ENCODE measurements at places on chromosomes 16 and 17. TPM values are rescaled to one million over a fixed set of nuclear protein-coding genes. Genes with fewer than 3 reads are reported as not detected.

Gene SEPTIN12
- total RNA-seq: not detected

Gene OR3A2
- 11.0 TPM for total RNA-seq

Gene HOXB5
- total RNA-seq: not detected

Gene SLC5A2
- total RNA-seq: not detected

Gene CBFA2T3
- total RNA-seq: 1.7 TPM

GRCh38 chr16:9739301-9739700 is 442.9 kb downstream of the GRIN2A start:
- H3K4me3 ChIP-seq: no peak overlapping the region
- no peaks in the 10 kb centered on the region for H3K27me3 ChIP-seq
- no peaks in the 10 kb centered on the region for H3K36me3 ChIP-seq
- DNase-seq: no peak
- H3K27ac ChIP-seq: no peak overlapping the region

DNA sequence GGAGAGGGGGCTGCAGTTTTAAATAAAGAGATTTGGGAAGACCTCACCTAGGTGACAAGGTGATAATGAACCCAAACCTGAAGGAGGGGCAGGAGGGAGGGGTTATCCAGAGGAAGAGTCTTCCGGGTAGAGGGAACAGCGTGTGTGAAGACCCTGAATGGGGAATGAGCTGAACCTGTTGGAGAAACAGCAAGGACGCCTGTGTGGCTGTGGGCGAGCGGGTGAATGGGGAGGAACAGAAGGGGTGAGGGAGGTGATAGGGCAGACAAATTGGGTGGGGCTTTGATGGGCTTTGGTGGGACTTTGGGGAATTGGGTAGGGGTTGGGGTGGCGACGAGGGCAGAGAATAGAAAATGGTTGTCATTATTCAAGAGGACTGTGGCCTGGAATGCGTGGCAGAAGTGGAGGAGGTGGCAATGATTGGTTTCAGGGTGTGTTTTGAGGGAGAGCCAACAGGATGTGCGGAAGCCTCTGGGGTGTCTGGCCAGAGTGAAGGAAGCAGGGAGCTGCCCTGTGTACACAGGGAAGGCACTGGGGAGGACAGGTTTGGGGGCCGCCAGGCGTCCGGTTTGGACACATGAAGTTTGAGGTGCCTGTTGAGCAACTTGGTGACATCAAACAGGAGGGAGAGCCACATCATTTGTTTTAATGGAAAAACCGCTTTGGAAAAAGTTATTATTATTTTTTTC is 48.7 kb downstream of the NKD1 start:
- H3K27ac ChIP-seq: no peak overlapping the region
- no peak for DNase-seq
- peaks cover 20% of the 10 kb centered on the region for H3K4me1 ChIP-seq
- no peaks in the 10 kb centered on the region for H3K27me3 ChIP-seq
- H3K36me3 ChIP-seq: no peaks in the 10 kb centered on the region

- peaks cover 26% of the 10 kb centered on the region for H3K36me3 ChIP-seq
- peak overlapping the region; percentile 91 for H3K27ac ChIP-seq
- peaks cover 91% of the 10 kb centered on the region for H3K4me1 ChIP-seq
- H3K4me3 ChIP-seq: peak overlapping the region; percentile 77
- H3K27me3 ChIP-seq: no peaks in the 10 kb centered on the region
- peak; percentile 85 for DNase-seq
Measured at GRCh38 chr16:27449434-27450195, 47.6 kb downstream of the IL21R start.

- no peak for DNase-seq
- no peaks in the 10 kb centered on the region for H3K36me3 ChIP-seq
- H3K27ac ChIP-seq: no peak overlapping the region
- H3K4me3 ChIP-seq: no peak overlapping the region
Measured at GRCh38 chr17:76428511-76428910, 24.4 kb downstream of the UBE2O start.

GRCh38 chr16:17520561-17520960 is 49.8 kb upstream of the XYLT1 start:
- no peak overlapping the region for H3K27ac ChIP-seq
- H3K36me3 ChIP-seq: no peaks in the 10 kb centered on the region
- peaks cover 28% of the 10 kb centered on the region for H3K27me3 ChIP-seq

GRCh38 chr16:84511180-84511800 is 6.8 kb upstream of the MEAK7 start:
- H3K4me3 ChIP-seq: peak overlapping the region; percentile 45
- peak; percentile 84 for DNase-seq
- peaks cover 78% of the 10 kb centered on the region for H3K4me1 ChIP-seq
- no peak overlapping the region for H3K27ac ChIP-seq

DNA sequence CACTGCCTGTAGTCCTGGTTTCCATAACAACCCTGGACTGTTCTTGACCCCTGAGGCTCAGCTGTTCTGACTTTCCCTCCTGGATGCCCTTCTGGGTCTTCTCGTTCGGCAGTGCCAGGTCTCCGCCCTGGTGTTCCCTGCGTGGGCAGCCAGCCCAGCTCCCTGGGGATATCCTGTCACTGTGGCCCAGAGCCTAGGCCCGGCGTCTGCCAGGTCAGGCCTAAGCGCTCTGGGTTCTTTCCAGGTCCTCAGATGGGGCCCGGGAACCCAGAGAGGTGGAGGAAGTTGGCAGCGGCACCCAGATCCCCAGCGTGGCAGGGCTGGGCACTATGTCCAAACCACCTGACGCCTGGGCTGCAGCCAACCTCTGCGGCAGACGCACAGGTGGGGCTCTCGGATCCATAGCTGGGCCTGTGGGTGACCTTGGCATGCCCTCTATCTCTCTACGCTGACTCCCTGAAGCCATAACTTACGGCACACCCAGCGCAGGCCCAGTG is 12.5 kb upstream of the ATP2A3 start:
- H3K27me3 ChIP-seq: no peaks in the 10 kb centered on the region
- DNase-seq: no peak
- peaks cover 16% of the 10 kb centered on the region for H3K4me1 ChIP-seq
- H3K4me3 ChIP-seq: no peak overlapping the region

- peaks cover 5% of the 10 kb centered on the region for H3K4me1 ChIP-seq
- H3K27me3 ChIP-seq: peaks cover 9% of the 10 kb centered on the region
Measured at GRCh38 chr16:71537643-71538042, 11.4 kb downstream of the CHST4 start.

- DNase-seq: peak; percentile 71
- peaks cover 49% of the 10 kb centered on the region for H3K4me1 ChIP-seq
- no peaks in the 10 kb centered on the region for H3K27me3 ChIP-seq
- no peak overlapping the region for H3K27ac ChIP-seq
Measured at GRCh38 chr17:30336369-30337171, 2.7 kb upstream of the TMIGD1 start.

DNA sequence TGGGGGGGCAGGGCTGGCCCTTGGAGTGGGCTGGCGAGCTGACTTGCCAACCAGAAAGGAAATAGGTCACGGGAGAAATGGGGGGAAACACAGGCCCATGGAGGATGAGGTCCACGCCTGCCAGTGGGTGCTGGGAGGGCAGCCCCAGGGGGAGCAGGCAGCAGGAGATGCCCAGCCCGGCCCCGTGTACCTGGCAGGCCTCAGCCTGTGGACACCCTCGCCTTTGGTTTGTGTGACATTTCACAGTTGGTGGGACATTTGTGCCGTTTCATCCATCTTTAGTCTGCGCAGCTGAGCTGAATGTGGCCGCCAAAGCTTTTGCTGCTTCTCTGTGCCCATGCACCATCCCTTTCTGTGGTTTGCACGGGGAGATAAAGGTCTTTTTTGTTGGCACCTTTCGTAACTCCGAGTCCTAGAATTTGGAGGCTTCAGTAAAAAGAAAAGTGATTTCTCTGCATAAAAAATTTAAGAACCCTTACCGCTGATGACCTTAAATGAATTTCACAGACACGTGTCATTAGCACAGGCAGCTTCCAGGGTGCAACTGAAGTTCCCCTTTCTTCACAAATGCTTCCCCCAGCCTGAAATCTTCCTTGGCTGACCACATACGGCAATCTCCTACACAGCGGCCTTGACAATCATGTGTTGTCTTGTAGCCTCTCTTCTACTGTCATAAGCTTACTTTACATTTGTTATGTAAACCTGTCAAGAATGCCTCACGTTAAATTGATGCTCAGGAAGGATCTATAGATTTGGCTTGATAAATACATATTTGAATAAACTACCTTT is 193.6 kb downstream of the RPTOR start:
- peaks cover 61% of the 10 kb centered on the region for H3K4me1 ChIP-seq
- peak overlapping the region; percentile 4 for H3K4me3 ChIP-seq
- peaks cover 36% of the 10 kb centered on the region for H3K36me3 ChIP-seq
- no peaks in the 10 kb centered on the region for H3K27me3 ChIP-seq
- H3K27ac ChIP-seq: no peak overlapping the region
- DNase-seq: no peak

DNA sequence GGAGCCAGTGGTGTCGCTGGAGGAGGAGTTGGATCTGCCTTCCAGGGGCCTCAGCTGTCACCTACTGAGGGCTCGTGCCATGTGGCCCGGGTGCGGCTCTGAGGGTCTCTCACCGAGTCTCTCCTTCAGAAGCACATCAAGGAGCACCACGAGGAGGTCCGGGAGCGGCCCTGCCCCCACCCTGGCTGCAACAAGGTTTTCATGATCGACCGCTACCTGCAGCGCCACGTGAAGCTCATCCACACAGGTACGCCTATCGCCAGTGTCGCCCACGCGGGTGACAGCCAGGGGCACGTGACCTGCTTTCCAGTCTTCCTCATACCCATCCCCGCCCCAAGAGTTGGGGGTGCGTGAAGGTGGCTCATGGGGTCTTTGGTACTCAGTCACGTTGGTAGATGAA is 12.5 kb downstream of the ZNF276 start:
- H3K36me3 ChIP-seq: peaks cover 30% of the 10 kb centered on the region
- no peak overlapping the region for H3K27ac ChIP-seq
- no peak for DNase-seq
- H3K4me3 ChIP-seq: no peak overlapping the region
- H3K4me1 ChIP-seq: peaks cover 28% of the 10 kb centered on the region

GRCh38 chr16:50247906-50248608 is 18.3 kb upstream of the ADCY7 start:
- H3K27me3 ChIP-seq: no peaks in the 10 kb centered on the region
- no peak for DNase-seq
- no peaks in the 10 kb centered on the region for H3K36me3 ChIP-seq
- peaks cover 15% of the 10 kb centered on the region for H3K4me1 ChIP-seq
- H3K4me3 ChIP-seq: peak overlapping the region; percentile 75
- peak overlapping the region; percentile 91 for H3K27ac ChIP-seq

DNA sequence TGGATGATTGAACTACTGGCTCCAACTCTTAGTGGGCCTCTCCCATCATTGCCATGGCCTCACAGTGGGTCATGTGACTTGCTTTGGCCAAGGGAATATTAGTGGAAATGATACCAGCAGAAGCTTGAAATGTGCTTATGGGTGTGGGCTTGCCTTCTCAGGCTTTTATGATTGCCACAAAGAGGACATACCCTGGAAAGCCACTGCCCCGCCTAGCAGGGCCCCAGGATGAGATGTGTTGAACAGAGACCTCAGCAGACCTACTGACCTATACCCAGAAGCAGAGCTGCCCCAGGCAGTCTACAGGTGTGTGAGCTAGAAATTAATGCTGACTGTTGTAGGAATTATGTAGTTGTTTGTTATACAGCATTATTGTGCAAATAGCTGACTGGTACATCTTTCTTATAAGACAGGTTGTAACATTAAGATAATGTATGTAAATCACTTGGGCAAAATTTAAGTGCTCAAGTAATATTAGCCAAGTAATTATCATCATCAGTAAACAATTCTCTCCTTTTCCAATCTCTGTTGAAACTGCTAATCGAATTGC is 67.8 kb upstream of the CDH5 start:
- no peaks in the 10 kb centered on the region for H3K27me3 ChIP-seq

DNA sequence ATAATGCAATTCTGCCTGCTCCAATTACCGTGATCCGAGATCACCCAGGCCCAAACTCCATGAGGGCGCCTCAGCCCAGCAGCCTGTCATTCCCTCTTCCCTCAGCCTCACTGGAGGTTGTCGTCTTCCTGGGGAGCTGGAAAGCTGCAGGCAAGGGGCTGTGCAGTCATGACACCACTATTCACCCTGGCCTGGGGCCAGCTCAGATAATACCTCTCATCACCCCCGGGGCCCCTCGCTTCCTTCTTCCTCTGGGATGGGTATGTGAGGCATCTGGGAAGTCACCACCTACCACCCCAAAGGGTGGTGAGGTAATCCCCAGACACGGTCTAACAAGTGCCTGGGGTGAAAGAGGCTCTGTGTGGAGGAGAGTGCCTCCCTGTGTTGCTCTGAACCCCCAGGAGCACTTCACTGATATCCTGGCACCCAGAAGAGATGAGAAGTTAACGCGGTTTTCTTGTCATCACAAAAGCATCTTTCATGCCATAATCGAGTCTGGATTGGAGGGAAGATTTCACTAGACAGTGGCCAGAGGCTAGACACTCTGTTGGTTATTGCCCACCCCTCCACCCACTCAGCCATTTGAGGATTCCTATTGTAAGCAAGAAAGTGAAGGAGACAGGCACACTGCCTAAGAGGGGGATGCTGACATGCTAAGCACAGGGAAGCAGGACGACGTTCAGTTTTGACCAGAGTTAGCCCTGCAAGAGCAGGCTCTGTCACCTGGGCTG is 18.4 kb downstream of the CFAP20 start:
- H3K36me3 ChIP-seq: peaks cover 10% of the 10 kb centered on the region
- no peak overlapping the region for H3K27ac ChIP-seq
- no peak overlapping the region for H3K4me3 ChIP-seq
- no peaks in the 10 kb centered on the region for H3K4me1 ChIP-seq

DNA sequence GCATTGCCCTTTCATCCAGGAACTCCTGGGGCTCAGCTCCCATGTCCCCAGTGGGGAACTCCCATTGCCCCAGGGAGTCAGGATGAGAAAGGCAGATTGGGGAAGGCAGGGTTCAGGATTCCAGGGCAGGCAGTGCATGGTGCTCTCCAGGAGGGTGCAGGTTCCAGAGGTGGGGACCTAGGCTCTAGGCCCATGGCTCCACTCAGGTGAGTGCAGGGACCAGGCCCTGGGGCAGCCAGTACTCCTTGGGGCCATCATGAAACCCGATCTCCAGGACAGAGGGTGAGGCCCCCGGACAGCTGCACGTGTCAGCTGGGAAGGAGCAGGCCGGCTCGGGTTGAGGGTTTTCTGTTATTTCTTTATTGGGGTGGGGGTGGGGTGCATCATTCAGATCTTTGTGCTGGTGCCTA is 1.3 kb upstream of the MTSS2 start:
- no peaks in the 10 kb centered on the region for H3K4me1 ChIP-seq
- no peaks in the 10 kb centered on the region for H3K36me3 ChIP-seq
- no peaks in the 10 kb centered on the region for H3K27me3 ChIP-seq
- no peak for DNase-seq
- no peak overlapping the region for H3K27ac ChIP-seq
- peak overlapping the region; percentile 17 for H3K4me3 ChIP-seq

- peak overlapping the region; percentile 98 for H3K4me3 ChIP-seq
- DNase-seq: no peak
- peak overlapping the region; percentile 87 for H3K27ac ChIP-seq
Measured at GRCh38 chr16:71896764-71897368, 1.5 kb downstream of the IST1 start.

DNA sequence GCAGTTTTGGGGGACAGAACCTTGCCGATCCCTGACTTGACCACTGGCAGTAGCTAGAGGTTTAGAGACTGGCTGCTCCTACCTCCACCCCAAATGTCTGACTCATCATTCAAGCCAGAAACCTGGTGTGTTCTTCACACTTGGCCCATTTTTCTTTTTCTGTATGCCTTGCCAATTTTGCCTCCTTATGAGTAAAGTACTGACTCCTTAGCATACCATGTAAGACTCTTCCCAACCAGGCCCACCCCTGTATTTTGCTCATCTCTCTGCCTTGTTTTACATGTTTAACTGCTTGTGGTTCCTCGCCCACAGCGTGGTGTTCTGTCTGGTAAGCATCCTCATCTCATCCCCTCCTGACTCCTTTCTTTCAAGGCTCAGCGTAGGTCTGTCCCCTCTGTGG is 37.9 kb downstream of the NUP88 start:
- H3K27ac ChIP-seq: peak overlapping the region; percentile 3
- peaks cover 10% of the 10 kb centered on the region for H3K4me1 ChIP-seq
- no peak overlapping the region for H3K4me3 ChIP-seq
- DNase-seq: no peak
- no peaks in the 10 kb centered on the region for H3K27me3 ChIP-seq

Data from activated T-cell treated with anti-CD3 and anti-CD28 coated beads, Interleukin-2, amount 50 U/mL, for 72 hours (primary cell).